ENCODE measurements at places on chromosomes 12 and 14. TPM values are rescaled to one million over a fixed set of nuclear protein-coding genes. Genes with fewer than 3 reads are reported as not detected.

GRCh38 chr14:104214431-104215218 lies 76.2 kb downstream of the KIF26A start:
- no peak for DNase-seq

- DNase-seq = no peak
These were observed 50.6 kb downstream of the FOXA1 start for GRCh38 chr14:37544407-37544806.

GRCh38 chr14:74500417-74501134 lies 7.0 kb downstream of the ISCA2 start:
- DNase-seq = peak; percentile 32

GRCh38 chr12:113479590-113480335 lies 8.1 kb upstream of the LHX5 start:
- DNase-seq = peak; percentile 68

DNA sequence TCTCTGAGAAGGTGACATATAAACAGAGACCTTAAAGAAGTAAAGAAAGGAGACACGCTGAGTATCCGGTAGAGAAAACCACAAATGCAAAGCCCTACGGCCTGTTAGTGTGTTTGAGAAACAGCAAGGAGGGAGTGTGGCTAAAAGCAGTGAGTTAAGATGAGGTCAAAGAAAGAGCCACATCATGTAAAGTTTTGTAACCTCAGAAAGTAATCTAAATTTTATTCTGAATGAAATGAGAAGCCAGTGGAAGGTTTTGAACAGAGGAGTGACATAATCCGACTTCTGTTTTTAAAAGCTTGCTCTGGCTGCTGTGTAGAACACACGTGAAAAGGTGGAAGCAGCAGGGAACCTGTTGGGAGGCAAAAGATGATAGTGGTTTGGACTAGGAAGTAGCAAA lies 32.6 kb downstream of the PPP2R5E start:
- no peak for DNase-seq

DNA sequence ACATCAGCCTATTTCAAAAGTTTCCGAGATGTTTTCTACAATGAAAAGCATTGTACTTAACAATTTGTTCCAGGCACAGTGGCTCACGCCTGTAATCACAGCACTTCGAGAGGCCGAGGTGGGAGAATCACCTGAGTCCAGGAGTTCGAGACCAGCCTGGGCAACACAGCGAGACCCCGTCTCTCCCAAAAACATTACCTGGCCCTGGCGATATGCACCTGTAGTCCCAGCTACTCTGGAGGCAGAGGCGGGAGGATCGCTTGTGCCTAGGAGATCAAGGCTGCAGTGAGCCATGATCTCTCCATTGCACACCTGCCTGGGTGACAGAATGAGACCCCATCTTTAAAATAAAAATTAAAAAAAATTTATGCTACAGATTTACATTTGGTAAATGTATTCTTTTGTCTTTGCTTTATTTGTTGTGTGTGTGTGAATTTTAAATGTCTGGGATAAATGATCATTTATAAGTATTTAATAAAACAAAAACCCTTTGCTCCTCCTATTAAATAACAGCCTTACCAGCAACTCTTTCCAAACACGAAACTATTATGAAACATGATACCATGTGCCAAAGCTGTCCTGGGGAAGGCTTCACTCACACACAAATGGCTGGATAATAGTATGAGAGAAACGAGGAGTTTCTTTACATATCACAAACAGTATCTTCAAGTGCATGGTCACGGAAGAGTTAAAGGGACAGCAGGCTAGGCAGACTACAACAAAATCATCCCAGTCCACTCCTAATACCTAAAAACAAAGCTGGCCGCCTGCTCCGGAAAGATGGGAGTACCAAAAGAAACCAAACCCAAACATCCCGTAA lies 1.1 kb downstream of the ATXN3 start:
- no peak for DNase-seq

DNA sequence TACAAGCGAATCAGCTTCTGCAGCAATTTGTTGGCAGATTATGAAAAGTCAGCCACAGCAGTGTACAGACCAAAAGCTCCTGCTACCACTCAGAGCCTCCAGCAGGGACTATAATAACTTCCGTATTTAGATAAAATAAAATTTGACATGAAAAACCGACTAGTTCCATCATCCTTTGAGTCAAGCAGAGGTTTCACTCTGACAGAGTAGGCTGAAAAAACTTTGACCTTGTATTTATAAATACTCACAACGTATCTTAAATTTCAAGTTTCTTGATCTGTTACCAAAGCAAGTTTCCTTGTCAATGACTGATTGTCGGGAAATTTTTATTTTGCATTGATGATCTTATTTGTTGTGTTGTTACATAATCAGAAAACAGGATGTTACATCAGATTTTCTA lies 283.4 kb downstream of the DAD1 start:
- DNase-seq = no peak

GRCh38 chr12:93713800-93714199 lies 36.6 kb downstream of the CRADD start:
- DNase-seq = no peak

- no peak for DNase-seq
These were observed 43.0 kb upstream of the GNPNAT1 start for GRCh38 chr14:52834440-52834842.

DNA sequence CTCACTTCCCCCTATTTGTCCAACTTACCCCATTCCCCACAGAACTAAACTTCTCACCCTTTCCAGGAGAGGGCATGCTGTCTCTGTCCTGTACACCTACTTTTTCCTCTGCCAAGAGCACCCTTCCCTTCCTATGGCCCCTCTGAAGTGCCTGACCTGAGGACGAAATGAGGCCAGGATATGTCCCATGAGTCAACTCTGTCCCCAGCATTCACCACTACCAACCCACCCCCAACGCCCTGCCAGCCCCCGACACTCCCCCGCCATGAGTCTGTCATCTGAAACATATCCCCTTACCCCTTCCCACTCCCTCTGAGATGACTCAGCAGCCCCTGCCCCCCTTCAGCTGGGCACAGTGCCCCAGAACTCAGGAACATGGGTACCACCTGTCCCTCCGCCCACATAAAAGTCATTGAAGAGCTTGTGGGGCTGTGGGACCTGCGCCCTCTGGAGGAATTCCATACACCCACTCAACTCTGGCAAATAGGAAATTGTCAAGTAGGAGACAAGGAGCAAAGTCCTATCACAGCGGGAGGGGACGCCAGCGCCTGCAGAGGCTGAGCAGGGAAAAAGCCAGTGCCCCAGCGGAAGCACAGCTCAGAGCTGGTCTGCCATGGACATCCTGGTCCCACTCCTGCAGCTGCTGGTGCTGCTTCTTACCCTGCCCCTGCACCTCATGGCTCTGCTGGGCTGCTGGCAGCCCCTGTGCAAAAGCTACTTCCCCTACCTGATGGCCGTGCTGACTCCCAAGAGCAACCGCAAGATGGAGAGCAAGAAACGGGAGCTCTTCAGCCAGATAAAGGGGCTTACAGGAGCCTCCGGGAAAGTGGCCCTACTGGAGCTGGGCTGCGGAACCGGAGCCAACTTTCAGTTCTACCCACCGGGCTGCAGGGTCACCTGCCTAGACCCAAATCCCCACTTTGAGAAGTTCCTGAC lies 26.3 kb downstream of the ITGA7 start:
- DNase-seq = peak; percentile 50

GRCh38 chr12:71708658-71709057 lies 22.8 kb downstream of the TMEM19 start:
- DNase-seq = no peak

DNA sequence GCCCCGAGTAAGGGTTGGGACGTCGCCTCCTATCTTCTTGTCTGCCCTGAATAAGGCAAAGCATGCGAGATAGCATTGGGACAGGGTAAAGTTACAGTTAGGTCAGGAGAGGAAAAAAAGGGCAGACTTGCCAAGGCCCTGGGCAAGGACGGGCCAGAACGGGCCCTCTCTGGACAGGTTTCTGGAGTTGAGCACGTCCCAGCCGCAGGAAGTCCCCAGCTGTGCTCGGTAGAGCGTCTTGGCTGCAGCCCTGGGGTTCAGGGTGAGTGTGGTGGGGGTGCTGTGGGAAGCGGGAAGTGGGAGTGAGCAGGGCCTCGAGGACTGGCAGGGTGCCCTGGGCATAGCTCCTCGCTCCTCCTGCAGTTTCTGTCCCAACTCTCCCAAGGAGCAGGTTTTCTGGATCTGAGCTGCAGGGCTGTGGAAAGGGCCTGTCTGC lies 5.4 kb downstream of the RPS6KL1 start:
- DNase-seq = no peak

- no peak for DNase-seq
These were observed 17.6 kb upstream of the EID3 start for GRCh38 chr12:104285740-104286515.

GRCh38 chr12:93884794-93885460 lies 207.8 kb downstream of the CRADD start:
- peak; percentile 20 for DNase-seq

GRCh38 chr12:38350342-38351174 lies 34.0 kb downstream of the ALG10B start:
- no peak for DNase-seq

DNA sequence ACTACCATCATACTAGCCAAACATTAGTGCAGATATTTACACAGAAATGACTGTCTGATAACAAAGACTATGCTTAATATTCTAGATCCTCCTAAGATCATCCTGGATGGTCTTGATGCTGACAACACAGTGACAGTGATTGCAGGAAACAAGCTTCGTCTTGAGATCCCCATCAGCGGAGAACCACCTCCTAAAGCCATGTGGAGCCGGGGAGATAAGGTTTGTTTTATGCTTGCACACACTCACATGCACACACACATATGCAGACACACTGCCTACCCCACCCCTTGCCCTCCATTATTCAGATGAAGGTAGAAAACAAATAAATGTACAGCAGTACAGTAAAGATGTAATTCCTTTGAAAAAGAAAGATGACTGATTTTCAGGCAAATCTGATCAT lies 44.4 kb upstream of the CHPT1 start:
- no peak for DNase-seq

GRCh38 chr12:105740369-105740768 lies 398.4 kb downstream of the NUAK1 start:
- DNase-seq = no peak

GRCh38 chr12:38541849-38542248 lies 225.3 kb downstream of the ALG10B start:
- no peak for DNase-seq

DNA sequence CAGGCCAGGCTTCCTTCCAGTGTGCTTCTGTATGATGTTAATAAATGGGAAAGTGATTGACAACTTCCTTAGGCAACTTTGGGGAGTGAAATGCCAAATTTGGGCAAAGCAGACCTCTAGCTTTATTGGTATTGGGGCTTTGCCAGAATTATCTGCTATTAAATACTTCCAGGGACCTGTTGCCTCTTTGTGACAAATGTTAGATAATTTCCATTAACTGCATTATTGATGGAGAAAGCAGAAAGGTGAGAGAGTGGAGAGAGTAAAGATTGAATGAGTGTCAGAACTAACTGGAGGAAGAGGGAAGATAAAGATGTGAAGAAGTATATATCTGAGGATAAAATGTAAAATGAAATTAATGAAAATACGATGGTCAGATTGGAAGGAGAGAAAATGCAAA lies 94.5 kb downstream of the CACNA1C start:
- no peak for DNase-seq

CATSPERB gene
- total RNA-seq = 0.59 TPM

ANKS1B gene
- total RNA-seq = 3.4 TPM

RBM25 gene
- 18.9 TPM for total RNA-seq
